ENCODE measurements at places on chromosomes 16 and 17. TPM values are rescaled to one million over a fixed set of nuclear protein-coding genes. Genes with fewer than 3 reads are reported as not detected.

- no peaks in the 10 kb centered on the region for H3K27me3 ChIP-seq
- H3K36me3 ChIP-seq: peaks cover 4% of the 10 kb centered on the region
- H3K4me1 ChIP-seq: no peaks in the 10 kb centered on the region
Observed at GRCh38 chr16:81366316-81366932, 51.7 kb downstream of the GAN start.

DNA sequence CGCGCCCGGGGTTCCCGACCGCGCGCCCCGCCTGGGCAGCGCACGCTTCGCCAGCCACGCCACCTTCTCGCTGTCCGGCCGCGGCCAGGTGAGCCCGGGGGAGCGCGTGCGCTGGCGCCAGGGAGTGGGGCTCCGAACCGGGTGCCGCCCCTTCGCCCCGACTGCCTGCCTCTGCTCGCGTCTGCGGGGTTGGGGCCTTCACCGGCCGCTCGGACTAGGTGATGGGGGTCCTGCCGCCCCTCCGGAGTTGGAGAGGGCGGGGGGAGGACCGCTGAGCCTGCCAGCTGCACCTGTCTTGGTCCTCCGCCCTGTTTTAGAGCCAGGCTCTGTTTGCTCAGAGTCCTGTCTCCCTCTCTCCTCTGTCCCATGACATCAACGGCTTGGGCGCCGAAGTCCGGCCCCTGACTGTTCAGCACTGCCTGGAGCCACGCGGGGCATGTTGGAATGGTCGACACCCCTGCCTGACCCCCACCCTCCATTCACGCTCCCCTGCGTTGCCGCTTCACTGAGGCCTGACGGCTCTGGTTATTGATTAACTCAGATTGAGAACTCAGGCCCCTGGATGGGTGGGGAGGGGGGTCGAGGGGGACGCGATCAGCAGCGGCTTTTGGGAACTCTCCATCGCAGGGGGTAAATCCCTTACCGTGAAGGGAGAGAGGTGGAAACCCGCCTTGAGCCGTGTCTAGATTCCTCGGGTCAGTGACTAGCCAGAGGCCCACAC, 748 bp downstream of the SMTNL2 start:
- H3K36me3 ChIP-seq: no peaks in the 10 kb centered on the region
- H3K27ac ChIP-seq: no peak overlapping the region
- peaks cover 28% of the 10 kb centered on the region for H3K27me3 ChIP-seq
- H3K4me3 ChIP-seq: no peak overlapping the region

The MT2A gene
- total RNA-seq: 76.5 TPM

The GP1BA gene
- not detected for total RNA-seq

The CIBAR2 gene
- total RNA-seq: not detected

DNA sequence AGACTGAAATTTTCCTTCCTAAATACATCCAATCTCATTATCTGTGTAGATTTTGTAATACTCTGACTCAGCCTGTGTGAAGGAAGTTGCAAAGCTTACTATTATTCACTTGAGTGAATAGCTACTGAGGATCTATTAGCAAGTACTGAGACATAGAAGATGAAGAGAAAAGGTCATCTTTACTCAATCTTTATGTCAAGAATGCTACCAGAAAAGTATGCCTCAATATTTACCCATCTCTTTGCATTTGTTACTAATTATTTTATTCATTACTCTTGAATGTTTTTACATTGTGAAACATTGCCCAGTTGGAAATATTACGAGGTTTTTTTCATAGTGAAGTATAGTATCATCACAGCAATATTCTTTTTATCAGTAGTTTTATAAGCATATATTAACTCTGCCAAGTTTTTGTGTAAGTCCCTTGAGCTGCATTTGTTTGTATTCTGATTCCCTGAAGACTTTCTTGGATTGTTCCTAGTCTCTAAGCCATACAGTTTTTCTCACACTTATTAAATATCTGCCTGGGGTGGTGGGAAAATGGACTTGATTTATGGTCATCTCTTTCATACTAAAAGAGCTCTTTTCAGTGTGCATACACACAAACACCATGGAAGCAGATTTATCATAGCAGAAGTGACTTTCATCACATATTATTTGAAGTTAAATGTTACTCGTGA, 110.4 kb downstream of the MRTFB start:
- DNase-seq: peak; percentile 82
- no peaks in the 10 kb centered on the region for H3K27me3 ChIP-seq
- no peak overlapping the region for H3K27ac ChIP-seq
- peaks cover 14% of the 10 kb centered on the region for H3K4me1 ChIP-seq
- H3K4me3 ChIP-seq: no peak overlapping the region
- no peaks in the 10 kb centered on the region for H3K36me3 ChIP-seq

DNA sequence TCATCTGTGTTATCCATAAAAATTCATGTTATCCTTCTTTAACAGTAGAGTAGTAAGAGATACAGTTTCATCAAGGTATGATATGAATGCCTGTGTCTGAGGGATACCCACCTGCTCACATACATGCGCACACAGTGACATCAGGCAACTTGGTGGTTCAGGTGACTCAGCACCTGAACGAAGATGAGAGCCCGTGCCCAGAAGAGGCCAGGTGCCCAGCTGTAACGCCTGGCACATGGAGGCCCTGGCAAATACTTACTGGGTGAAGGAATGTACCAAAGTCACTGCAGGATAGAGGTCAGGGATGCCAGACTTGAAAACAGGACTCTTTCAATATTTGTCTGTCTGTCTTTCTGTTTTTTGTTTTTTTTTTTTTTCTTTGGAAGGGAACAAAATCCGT, 72.6 kb upstream of the LGALS9 start:
- H3K27ac ChIP-seq: no peak overlapping the region
- H3K4me1 ChIP-seq: peaks cover 21% of the 10 kb centered on the region
- no peak overlapping the region for H3K4me3 ChIP-seq
- no peaks in the 10 kb centered on the region for H3K27me3 ChIP-seq
- no peaks in the 10 kb centered on the region for H3K36me3 ChIP-seq

DNA sequence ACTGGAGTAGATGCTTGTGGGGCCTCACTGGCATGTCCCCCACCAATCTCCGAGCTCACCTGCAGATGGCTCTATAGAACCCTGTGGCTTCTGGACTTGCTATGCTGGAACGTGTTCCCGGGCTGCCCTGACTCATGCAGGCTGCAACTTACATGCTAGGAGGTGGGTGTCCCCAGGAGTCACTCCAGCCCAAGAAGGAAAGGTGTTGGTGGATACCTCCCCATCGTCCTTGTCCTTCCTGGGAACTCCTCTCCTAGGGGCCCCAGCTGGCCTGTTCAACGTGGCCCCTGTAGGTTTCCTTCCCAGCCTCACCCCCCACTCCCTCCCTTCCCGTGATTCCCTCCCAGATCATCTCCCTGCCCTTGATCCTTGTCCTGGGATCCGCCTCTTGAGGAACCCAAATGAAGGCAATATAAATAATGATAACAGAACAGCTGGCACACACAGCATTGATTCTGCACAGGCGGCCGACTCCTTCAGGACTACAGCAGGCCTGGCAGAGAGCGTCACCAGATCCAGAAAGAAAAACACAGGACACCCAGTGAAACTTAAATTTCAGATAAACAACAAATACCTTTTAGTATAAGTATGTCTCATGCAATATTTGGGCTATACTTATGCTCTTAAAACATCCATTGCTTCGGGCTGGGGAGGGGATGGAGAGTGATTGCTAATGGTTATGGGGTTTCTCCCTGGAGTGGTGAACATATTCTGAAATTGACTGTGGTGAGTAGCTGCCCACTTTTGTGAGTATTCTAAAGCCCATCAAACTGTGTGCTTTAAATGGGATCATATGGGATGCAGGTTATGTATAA, 221.1 kb upstream of the GSE1 start:
- peaks cover 37% of the 10 kb centered on the region for H3K4me1 ChIP-seq
- no peaks in the 10 kb centered on the region for H3K27me3 ChIP-seq
- H3K36me3 ChIP-seq: no peaks in the 10 kb centered on the region
- DNase-seq: no peak
- no peak overlapping the region for H3K27ac ChIP-seq

- H3K4me3 ChIP-seq: no peak overlapping the region
- no peaks in the 10 kb centered on the region for H3K36me3 ChIP-seq
- no peak for DNase-seq
- no peaks in the 10 kb centered on the region for H3K4me1 ChIP-seq
Observed at GRCh38 chr16:58654560-58655214, 25.1 kb upstream of the CNOT1 start.

All from fibroblast of lung (primary cell).